ENCODE measurements at places on chromosomes 7 and 10. TPM values are rescaled to one million over a fixed set of nuclear protein-coding genes. Genes with fewer than 3 reads are reported as not detected.

- DNase-seq = no peak
- H3K27me3 ChIP-seq = no peaks in the 10 kb centered on the region
- H3K4me3 ChIP-seq = no peak overlapping the region
- no peaks in the 10 kb centered on the region for H3K4me1 ChIP-seq
- no peaks in the 10 kb centered on the region for H3K36me3 ChIP-seq
- no peak overlapping the region for H3K27ac ChIP-seq
These were observed 11.1 kb downstream of the PKD1L1 start for GRCh38 chr7:47937065-47937687.

- DNase-seq = no peak
- no peaks in the 10 kb centered on the region for H3K4me1 ChIP-seq
- no peak overlapping the region for H3K27ac ChIP-seq
- H3K4me3 ChIP-seq = peak overlapping the region; percentile 20
- H3K27me3 ChIP-seq = no peaks in the 10 kb centered on the region
These were observed 34.9 kb upstream of the STEAP1 start for GRCh38 chr7:90119178-90119971.

- no peaks in the 10 kb centered on the region for H3K4me1 ChIP-seq
- H3K27ac ChIP-seq = no peak overlapping the region
- H3K27me3 ChIP-seq = no peaks in the 10 kb centered on the region
- no peaks in the 10 kb centered on the region for H3K36me3 ChIP-seq
- DNase-seq = no peak
- H3K4me3 ChIP-seq = no peak overlapping the region
These were observed 36.5 kb downstream of the GHRHR start for GRCh38 chr7:31000161-31000693.

- no peak overlapping the region for H3K4me3 ChIP-seq
- no peaks in the 10 kb centered on the region for H3K36me3 ChIP-seq
- no peaks in the 10 kb centered on the region for H3K4me1 ChIP-seq
- DNase-seq = no peak
- no peak overlapping the region for H3K27ac ChIP-seq
These were observed 324.7 kb downstream of the ADARB2 start for GRCh38 chr10:1412531-1413189.

DNA sequence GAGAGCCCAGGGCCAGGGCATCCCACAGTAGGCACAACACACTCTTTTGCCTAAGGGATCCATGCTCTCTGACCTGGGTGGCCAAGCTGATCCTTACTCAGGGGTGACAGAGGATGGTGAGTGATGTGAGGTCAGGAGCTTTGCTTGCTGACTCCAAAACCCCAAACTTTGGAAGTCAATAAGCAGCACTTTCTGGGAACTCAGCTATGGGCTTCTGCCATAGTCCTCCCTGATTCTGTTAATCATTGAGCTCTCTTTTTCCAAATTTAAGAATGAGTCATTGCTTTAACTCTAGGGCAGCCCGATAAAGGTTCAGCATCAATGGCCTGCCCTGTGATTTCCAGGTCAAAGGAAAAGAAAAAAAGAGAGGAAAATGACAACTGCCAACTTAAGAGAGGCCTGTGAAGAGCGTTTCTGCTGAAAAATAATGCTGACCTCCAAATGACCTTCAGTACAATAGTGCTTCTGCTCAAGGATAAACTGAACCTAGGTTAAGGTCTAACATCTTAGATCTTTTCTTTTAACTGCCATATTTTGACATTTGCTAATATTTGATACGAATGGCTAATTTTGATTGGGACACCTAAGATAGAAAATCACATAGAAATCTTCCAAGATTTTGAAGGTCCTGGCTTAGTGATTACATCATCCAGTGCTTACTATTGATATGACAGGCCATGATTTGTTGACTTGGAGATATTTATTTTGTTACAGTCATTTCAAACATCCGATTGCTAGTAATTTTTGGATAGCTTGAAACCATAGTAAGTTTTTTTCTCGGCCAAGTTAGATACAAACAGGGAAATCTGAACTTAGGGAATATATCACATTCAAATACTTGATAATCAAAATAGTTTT, 20.8 kb upstream of the RELN start:
- H3K4me1 ChIP-seq = no peaks in the 10 kb centered on the region
- H3K27ac ChIP-seq = no peak overlapping the region
- no peaks in the 10 kb centered on the region for H3K36me3 ChIP-seq
- no peak for DNase-seq
- no peak overlapping the region for H3K4me3 ChIP-seq

GRCh38 chr10:30043476-30044270, 15.7 kb downstream of the JCAD start:
- H3K4me3 ChIP-seq = no peak overlapping the region
- no peaks in the 10 kb centered on the region for H3K27me3 ChIP-seq
- no peak overlapping the region for H3K27ac ChIP-seq
- H3K4me1 ChIP-seq = no peaks in the 10 kb centered on the region

DNA sequence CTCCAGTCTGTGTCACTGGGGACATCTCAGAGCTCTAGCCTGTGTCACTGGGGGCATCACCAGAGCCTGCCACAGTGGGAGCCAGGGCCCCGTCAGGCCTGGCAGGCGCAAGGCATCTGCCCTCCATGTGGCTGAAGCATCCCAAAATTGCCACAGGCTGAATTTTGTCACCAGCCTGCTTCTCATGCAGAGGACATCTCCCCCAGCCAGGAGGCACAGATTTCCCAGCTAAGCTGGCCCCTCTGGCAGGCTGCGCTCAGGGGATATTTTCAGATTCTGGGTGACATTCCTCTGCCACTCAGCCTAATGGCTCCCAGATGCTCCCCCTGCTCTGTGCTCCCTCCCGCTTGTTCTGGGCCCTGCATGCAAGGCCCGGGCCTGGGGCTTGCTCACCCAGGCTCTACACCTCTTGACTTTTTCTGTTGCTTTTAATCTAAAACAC, 64.6 kb downstream of the COL13A1 start:
- no peaks in the 10 kb centered on the region for H3K4me1 ChIP-seq
- H3K27ac ChIP-seq = peak overlapping the region; percentile 48
- no peak for DNase-seq
- no peaks in the 10 kb centered on the region for H3K36me3 ChIP-seq

- DNase-seq = no peak
- no peak overlapping the region for H3K27ac ChIP-seq
- H3K4me1 ChIP-seq = no peaks in the 10 kb centered on the region
These were observed 41.5 kb upstream of the ANAPC16 start for GRCh38 chr10:72174297-72174662.

- no peak overlapping the region for H3K4me3 ChIP-seq
- no peaks in the 10 kb centered on the region for H3K4me1 ChIP-seq
- H3K27ac ChIP-seq = no peak overlapping the region
- no peaks in the 10 kb centered on the region for H3K27me3 ChIP-seq
- no peak for DNase-seq
These were observed 8.0 kb downstream of the GHITM start for GRCh38 chr10:84147347-84147746.

GRCh38 chr7:94580601-94581000, 71.0 kb downstream of the CASD1 start:
- H3K4me1 ChIP-seq = no peaks in the 10 kb centered on the region
- no peak overlapping the region for H3K27ac ChIP-seq
- no peaks in the 10 kb centered on the region for H3K36me3 ChIP-seq
- H3K4me3 ChIP-seq = no peak overlapping the region
- no peaks in the 10 kb centered on the region for H3K27me3 ChIP-seq
- DNase-seq = no peak

The MSANTD7 gene
- 12.1 TPM for total RNA-seq

DNA sequence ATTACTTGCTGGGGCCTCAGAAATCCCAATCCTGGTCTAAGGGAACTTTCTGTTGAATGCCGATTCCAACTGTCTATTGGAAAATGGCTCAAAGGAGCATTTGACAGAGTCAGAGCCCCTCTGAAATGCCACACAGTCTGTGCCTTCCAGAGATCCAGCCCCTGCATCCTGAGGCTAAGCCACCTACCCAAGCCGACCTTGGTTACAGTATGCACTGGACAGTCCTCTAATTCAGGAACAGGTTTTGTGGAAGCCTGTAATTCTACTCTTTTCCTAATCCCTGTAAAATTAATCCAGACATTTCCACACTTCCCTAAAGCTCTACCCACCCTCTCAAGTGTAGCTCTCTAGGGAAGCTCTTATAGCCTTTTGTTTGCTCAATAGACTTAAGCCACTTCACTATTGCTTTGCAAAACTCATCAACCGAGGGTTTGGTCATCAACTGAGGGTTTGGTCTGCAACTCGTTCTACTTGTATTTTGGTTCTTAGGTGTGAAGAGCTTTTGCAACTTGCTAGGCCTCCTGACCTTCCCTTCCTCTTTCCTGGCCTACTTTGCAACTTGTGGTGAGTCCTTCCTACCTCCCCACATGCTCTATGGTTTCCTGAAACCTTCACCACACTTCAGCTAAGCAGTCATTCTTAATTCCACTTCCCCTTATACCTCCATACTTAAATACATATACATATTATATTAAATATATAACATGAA, 364.8 kb downstream of the SFMBT2 start:
- H3K36me3 ChIP-seq = no peaks in the 10 kb centered on the region
- H3K4me1 ChIP-seq = no peaks in the 10 kb centered on the region
- DNase-seq = no peak
- H3K4me3 ChIP-seq = no peak overlapping the region

The NEUROG3 gene
- total RNA-seq = not detected

The CACNA2D1 gene
- total RNA-seq = 54.1 TPM

The EIF3B gene
- 69.7 TPM for total RNA-seq

DNA sequence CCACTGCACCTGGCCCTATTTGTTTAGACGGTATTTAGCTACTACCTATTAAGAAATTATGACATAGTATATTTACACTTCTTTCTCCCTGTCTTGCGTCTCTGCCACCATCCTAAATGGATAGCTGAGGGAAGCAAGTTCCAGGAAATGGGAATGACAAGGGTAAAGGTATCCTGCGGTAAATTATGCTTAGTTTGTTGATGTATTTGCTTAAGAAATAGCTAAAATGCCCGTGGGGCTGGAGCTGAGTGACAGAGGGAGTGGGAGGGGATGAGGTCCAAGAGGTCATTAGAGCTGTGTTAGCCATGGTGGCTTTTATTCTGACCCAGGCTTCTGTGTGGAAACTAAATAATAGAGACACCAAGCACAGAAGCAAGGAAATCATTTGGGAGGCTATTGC, 29.0 kb upstream of the UBE2D1 start:
- no peak overlapping the region for H3K4me3 ChIP-seq
- no peak overlapping the region for H3K27ac ChIP-seq
- no peaks in the 10 kb centered on the region for H3K4me1 ChIP-seq
- no peak for DNase-seq
- no peaks in the 10 kb centered on the region for H3K27me3 ChIP-seq

The OPALIN gene
- total RNA-seq = not detected

GRCh38 chr10:44343843-44344242, 41.1 kb downstream of the CXCL12 start:
- H3K27me3 ChIP-seq = no peaks in the 10 kb centered on the region
- no peaks in the 10 kb centered on the region for H3K36me3 ChIP-seq
- no peak for DNase-seq
- H3K4me1 ChIP-seq = no peaks in the 10 kb centered on the region
- H3K4me3 ChIP-seq = no peak overlapping the region

The AKR1E2 gene
- total RNA-seq = 18.0 TPM

The TM9SF3 gene
- total RNA-seq = 86.8 TPM

DNA sequence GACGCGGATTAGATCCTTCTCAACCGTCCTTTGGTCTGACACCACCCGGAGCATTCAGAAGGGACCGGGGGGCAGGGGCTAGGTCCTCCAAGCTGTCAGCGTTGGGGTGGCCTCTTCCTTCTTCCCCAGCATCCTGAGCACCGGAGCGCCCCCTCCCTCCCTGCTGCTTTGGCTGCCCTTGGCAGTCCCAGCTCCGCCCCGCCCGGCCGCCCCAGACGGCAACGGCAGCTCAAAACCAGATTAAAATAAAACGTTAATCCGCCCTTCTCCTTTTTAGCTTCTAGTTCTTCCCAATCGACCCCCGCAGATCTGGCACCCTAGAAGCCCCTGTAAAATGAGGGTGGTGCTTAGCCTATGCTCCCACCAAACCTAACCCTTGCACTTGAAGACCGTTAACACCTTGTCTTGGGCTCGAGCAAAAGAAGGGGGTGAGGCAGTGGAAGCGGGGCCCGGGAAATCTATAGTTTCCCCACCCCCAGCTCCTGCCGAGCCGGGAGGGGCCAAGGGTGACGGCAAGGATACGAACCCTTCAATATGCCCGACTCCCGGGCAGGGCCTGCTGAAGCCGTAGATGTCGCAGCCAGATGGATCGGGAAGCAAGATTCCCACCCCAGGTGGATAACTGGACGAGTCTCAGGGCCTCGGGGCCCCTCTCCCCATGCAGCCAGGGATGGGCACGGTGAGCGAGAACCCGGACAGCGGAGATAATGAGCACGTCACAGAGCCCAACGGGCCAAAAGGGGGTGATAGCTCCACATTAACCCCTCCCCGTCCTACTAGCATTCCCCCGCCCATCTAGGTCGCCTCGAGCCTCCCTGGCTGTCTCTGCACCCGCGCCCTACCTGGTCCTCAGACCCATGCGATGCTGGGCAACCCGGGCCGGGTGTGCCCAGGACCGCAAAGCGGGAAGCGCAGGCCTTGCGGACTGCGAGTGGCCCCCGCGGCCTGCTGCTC, 169.7 kb downstream of the NRF1 start:
- H3K36me3 ChIP-seq = no peaks in the 10 kb centered on the region
- no peak overlapping the region for H3K4me3 ChIP-seq
- no peak for DNase-seq
- H3K27me3 ChIP-seq = peaks cover 82% of the 10 kb centered on the region

DNA sequence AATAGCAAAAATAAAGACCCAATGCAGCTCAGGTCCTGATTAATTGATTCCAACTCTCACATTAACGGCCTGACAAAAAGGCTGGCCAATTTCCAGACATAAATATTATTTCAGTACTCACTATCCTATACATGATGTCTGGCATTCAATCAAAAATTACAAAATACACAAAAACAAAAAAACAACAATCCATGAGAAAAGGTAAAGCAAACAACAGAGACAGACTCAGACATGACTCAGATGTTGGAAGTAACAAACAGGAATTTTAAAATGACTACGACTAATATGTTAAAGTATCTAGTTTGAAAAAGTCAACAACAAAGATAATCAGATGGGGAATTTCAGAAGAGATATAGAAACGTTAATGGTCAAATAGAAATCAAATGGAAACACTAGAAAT, 152.8 kb downstream of the AMPH start:
- DNase-seq = no peak
- H3K4me1 ChIP-seq = no peaks in the 10 kb centered on the region
- H3K4me3 ChIP-seq = no peak overlapping the region
- no peak overlapping the region for H3K27ac ChIP-seq

DNA sequence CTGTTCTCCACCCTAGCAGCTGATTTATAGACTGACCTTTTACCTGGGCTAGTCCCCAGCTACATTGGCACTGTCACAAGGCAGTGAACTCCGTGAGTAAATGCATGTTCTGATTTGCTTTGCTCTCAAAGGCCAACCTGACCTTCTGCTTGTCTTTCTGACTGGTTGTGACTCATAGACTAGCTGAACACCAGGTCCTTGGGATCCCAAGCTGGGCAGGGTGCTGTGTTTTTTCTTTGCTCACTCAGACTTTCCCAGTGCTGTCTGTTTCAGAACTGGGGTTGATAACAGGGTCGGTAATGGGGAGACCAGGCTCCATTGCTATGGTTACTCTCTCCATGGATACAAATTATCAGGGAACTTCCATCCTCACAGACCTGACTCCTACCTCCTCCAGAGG, 35.0 kb downstream of the EVX1 start:
- H3K4me1 ChIP-seq = no peaks in the 10 kb centered on the region
- no peak overlapping the region for H3K4me3 ChIP-seq

The CPN1 gene
- total RNA-seq = not detected

GRCh38 chr10:90462749-90463470, 394.9 kb downstream of the HTR7 start:
- no peak for DNase-seq
- H3K27me3 ChIP-seq = no peaks in the 10 kb centered on the region
- no peak overlapping the region for H3K27ac ChIP-seq
- no peaks in the 10 kb centered on the region for H3K4me1 ChIP-seq
- no peaks in the 10 kb centered on the region for H3K36me3 ChIP-seq

Data from uterus (tissue), 4 donors.